ENCODE measurements at places on chromosomes 1 and 21. TPM values are rescaled to one million over a fixed set of nuclear protein-coding genes. Genes with fewer than 3 reads are reported as not detected.

GRCh38 chr1:48332115-48332514, 109.6 kb downstream of the SLC5A9 start:
- H3K4me3 ChIP-seq, result no peak overlapping the region
- peaks cover 35% of the 10 kb centered on the region for H3K36me3 ChIP-seq
- no peak for DNase-seq
- H3K27ac ChIP-seq, result no peak overlapping the region
- H3K27me3 ChIP-seq, result no peaks in the 10 kb centered on the region

DNA sequence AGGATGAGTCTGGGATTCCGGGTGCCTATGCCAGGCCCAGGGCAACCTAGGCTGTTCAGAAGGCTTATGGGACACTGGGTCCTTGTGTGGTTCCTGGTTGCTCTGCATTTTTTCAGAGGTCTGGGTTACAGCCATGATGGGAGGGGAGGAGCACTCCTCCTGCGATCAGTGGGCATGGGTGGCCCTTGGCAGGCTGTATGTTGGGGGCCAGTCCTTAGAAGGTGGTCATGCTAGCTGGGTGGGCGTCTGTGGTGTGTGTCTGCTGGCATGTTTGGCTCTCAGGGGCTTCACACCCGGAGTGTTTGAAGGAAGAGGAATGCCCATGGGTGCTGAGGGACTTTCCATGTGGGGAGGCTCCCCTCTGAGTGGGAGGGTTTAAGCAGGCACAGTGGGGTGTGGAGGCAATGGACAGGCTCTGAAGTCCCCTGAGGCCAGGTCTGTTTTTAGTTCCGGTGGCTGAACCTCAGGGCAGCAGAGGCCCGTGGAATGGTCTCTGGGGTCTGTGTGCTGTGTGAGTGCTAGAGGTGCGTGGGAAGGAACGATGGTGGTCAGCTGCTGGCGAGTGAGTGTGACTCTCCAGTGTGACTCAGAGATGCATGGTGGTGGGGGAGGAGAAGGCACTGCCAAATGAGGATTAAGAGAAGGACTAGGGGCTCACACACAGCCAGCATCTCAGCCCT, 25.3 kb downstream of the CACNA1E start:
- no peak for DNase-seq
- H3K36me3 ChIP-seq, result no peaks in the 10 kb centered on the region
- H3K27ac ChIP-seq, result peak overlapping the region; percentile 44
- peaks cover 16% of the 10 kb centered on the region for H3K27me3 ChIP-seq

GRCh38 chr1:109765896-109766615, 2.3 kb upstream of the EPS8L3 start:
- no peaks in the 10 kb centered on the region for H3K36me3 ChIP-seq
- H3K4me3 ChIP-seq, result no peak overlapping the region
- no peak overlapping the region for H3K27ac ChIP-seq
- H3K27me3 ChIP-seq, result no peaks in the 10 kb centered on the region
- H3K4me1 ChIP-seq, result peaks cover 3% of the 10 kb centered on the region
- no peak for DNase-seq

GRCh38 chr1:43366601-43367025, 1.2 kb downstream of the ELOVL1 start:
- H3K27me3 ChIP-seq, result no peaks in the 10 kb centered on the region
- H3K4me3 ChIP-seq, result peak overlapping the region; percentile 86
- peaks cover 9% of the 10 kb centered on the region for H3K36me3 ChIP-seq
- H3K4me1 ChIP-seq, result peaks cover 43% of the 10 kb centered on the region

- no peak overlapping the region for H3K4me3 ChIP-seq
- no peak overlapping the region for H3K27ac ChIP-seq
- no peaks in the 10 kb centered on the region for H3K27me3 ChIP-seq
- no peak for DNase-seq
- no peaks in the 10 kb centered on the region for H3K4me1 ChIP-seq
These were observed 91.1 kb upstream of the UBE2U start for GRCh38 chr1:64112281-64112680.

GRCh38 chr1:156336242-156336641, 1.9 kb downstream of the CCT3 start:
- H3K27me3 ChIP-seq, result no peaks in the 10 kb centered on the region
- no peak for DNase-seq
- H3K4me3 ChIP-seq, result peak overlapping the region; percentile 99
- peaks cover 9% of the 10 kb centered on the region for H3K36me3 ChIP-seq

- no peak overlapping the region for H3K4me3 ChIP-seq
- H3K4me1 ChIP-seq, result no peaks in the 10 kb centered on the region
- no peak overlapping the region for H3K27ac ChIP-seq
These were observed 176.6 kb downstream of the GRIK3 start for GRCh38 chr1:36857754-36858153.

DNA sequence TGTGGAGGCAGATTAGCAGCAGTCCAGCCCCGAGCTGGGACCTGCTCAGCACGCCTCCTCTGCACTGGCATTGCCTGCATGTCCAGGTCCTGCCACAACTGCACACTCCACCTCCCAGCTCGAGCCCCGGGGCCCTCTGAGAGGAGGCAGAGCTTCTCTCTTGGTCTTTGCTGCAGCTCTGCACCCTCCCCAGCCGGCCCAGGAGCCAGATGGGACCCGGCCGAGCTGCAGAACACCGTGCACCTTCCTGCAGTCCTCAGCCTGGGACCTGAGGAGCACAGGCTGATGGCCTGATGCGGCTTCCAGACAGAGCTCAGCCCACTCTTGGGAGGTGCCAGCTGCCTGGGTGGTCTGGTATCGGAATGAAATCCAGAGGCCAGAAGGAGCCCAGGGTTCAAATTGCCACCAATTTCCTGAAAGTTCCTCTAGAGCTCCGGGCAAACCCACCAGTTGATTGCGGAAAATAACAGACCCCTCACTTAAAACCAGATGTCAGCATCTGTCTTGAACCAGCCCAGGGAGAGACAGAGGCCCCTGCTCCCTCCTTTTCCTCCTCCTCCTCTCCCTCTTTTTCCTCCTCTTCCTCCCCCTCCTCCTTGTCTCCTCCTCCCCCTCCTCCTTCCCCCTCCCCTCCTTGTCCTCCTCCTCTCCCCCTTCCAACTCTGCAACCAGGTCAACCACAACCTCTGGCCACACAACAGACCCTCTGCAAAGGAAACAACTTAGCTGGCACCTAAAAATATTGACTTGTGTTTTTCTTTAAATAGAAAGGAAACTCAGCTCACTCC, 10.6 kb upstream of the SPSB1 start:
- H3K27ac ChIP-seq, result no peak overlapping the region
- no peaks in the 10 kb centered on the region for H3K27me3 ChIP-seq
- H3K4me1 ChIP-seq, result peaks cover 23% of the 10 kb centered on the region
- no peaks in the 10 kb centered on the region for H3K36me3 ChIP-seq
- H3K4me3 ChIP-seq, result no peak overlapping the region

The LRRC47 gene
- 13.6 TPM for polyA plus RNA-seq

The NMNAT2 gene
- polyA plus RNA-seq, result not detected

The HCRTR1 gene
- polyA plus RNA-seq, result not detected

The SPRR2E gene
- not detected for polyA plus RNA-seq

The LCA5L gene
- polyA plus RNA-seq, result not detected

The CR1 gene
- polyA plus RNA-seq, result 32.8 TPM

Measured in naive B cell (primary cell).